ENCODE measurements at places on chromosomes 1 and 21. TPM values are rescaled to one million over a fixed set of nuclear protein-coding genes. Genes with fewer than 3 reads are reported as not detected.

GRCh38 chr1:207885129-207886032 is 25.5 kb downstream of the CD34 start:
- peak; percentile 39 for DNase-seq

DNA sequence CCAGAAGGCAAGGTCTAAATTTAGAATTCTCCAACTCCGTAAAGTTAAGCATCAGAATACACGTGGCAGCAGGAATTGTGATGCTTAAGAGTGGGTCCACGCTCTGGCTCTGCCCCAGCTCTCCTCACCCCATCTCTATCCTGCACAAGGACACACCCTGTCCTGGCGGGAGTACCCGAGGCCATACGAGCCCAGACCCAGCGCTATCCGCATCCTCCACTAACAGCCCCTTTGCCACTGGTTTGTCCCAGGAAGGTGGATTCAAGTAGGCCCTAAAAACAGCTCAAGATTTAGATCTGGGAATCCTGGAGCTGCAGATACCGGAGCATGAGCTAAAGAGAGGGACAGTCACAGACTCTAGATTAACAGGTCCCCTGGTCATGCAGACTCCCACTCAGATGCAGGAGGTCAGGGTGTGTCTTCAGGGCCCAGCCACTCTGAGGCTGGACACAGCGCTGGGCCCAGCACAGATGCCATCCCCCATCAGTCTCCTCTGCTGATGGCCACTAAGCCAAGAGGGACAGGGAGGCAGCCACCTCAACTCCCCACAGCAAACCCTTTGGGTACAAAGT is 393.3 kb downstream of the NPHP4 start:
- no peak for DNase-seq

- no peak for DNase-seq
These were observed 250.8 kb downstream of the KCNJ6 start for GRCh38 chr21:37665230-37666024.

DNA sequence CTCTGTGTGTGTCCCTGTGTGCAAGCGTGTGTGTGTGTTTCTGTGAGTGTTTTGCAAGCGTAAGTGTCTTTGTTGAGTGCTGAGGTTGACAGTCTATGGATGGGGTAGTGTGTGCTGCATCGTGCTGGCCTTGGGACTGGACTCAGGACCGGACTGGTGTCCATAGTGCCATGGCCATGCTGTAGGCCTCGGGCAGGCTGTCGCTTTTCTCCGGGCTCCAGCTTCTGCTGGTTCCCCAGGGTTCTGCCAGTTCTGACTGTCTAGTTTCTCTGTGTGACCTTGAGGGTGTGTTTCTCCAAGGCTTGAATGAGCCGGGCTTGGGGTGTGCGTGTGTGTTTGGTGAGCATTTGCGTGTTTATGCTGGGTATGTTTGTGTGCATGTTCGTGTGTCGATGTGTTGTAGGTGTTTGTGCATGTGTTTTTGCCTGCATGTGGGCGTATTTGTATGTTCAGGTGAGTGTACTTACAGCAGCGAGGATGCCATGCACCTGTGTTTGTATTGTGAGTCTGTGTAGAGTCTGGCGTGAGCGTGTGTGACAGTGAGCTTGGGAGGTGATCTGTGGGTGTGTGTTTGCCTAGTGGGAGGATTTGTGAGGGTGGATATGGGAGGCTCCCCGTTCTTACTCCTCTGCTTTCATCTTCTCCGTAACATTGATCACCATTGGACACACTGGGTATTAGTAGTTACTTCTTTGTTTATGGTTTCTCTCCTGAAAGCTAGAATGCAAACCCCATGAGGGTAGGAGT is 51.7 kb upstream of the POU3F1 start:
- no peak for DNase-seq

DNA sequence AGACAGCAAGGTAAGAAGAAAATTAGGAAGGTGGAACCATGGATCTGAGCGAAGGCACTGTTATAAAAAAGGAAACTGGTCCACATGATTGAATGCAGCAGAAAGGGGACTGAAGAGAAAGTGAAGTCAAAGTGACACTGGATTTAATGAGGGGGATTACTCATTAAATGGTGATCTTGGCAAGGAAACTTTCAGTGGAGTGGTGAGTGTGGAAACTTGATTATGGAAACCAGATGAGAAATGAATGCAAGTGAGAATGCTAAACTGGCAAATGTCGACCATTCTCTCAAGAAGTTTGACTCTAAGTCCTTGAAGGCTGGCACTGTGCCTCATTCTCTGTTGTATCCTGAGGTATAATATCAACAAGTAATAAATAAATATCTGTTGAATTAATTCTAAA is 23.3 kb downstream of the COLGALT2 start:
- no peak for DNase-seq

GRCh38 chr1:44407430-44408211 is 2.6 kb downstream of the RNF220 start:
- no peak for DNase-seq

DNA sequence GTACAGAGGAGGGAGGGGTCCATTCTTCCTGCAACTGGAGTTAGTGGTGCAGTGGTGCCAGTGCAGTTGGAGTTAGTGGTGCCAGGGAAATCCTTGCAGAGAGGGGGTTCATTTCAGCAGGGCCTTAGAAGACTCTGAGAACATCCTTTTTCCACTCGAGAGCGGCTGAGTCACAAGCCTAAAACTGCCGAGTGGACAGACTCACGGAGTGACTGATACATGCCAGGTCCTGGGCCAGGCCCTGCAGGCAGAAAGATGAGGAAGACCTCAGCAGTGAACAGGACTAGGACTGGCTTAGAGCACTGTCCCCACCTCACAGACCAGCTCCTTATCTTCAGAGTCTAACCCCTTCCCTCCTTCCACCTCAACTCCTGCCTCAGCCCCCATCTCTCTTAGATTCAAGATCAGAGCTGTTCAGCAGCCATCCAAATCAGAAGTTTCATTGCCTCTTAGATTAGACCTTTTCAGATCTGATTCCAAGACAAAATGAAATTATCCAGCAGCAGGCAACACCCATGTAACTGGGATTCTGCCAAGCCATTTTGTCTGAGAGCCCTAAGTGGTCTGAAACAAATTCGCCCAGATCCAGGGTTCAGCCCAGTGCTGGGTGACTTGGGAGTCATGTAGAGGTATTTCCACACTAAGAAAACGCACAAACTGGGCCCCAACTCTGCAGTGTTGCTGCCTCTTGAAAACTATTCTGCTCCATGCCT is 12.7 kb upstream of the IKBKE start:
- no peak for DNase-seq

DNA sequence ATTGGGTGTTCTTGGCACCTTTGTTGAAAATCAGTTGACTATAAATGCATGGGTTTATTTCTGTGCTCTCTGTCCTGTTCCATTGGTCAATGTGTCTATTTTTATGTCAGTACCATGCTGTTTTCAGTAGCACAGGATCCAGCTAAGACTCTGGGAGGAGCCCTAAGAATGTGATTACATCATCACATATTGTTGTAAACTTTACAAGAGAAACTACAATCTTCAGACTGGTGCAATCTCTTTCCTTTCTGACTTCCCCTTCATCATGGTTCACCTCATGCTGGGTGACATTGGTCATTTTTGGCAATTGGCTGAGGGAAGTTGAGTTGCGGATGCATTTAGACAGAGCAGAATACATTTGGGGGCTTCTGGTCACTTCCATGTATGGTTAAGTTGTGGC is 88.4 kb downstream of the C21orf91 start:
- no peak for DNase-seq

- DNase-seq = no peak
These were observed 10.1 kb downstream of the DOP1B start for GRCh38 chr21:36166705-36167104.

DNA sequence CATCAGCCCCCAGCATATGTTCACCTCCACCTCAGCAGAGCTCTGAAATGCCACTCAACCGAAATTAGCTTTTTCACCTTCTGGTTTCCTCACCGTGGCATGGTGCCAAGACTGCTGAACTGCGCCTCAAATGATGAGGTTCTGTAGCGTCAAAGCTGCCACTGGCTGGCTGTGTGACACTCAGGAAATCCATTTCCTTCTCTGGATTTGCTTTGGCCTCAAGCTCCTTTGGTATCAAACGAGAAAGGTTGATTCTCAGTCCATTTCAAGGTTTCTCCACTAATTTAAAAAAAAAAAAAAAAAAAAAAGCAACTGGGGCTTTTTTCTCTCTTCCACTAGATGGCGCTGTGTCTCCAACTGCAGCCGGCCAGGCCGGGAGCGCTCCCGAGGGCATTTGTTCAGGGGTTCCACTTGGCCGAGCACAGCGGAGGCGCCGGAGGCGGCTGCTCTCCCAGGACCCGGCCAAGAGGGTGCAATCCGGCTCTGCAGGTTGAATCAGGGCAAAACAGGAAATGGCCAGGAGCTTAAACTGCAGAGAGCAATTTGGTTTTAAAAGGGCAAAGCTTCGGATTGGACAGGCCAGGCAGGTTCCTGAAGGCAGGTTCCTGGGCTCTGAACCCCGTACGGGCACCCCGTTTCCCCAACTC is 26.5 kb upstream of the PLA2G2C start:
- DNase-seq = no peak

GRCh38 chr1:224727351-224728289 is 111.5 kb downstream of the CNIH3 start:
- DNase-seq = no peak

- DNase-seq = no peak
These were observed 9.6 kb downstream of the RHOU start for GRCh38 chr1:228744918-228745317.

- no peak for DNase-seq
These were observed 235.4 kb upstream of the KAZN start for GRCh38 chr1:14363036-14363590.

DNA sequence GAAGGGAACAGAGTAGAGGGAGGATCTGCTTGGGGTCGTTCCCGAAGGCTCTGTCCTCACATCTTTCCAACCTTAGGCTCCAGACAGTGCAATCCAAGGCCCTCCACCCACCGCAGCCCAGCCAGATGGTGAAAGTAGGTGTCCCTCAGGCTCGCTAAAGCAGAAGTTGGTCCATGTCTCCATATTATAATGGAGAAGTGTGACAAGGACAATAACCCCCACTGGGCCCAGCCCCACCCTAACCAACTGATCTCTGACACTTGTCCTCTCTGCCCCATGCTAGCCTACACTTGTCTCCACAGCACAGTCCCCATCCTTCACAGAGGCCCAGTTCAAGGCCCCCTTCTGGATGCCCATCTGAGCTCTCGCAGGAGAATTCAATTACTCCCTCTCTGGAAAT is 48.7 kb downstream of the DMAP1 start:
- DNase-seq = no peak

DNA sequence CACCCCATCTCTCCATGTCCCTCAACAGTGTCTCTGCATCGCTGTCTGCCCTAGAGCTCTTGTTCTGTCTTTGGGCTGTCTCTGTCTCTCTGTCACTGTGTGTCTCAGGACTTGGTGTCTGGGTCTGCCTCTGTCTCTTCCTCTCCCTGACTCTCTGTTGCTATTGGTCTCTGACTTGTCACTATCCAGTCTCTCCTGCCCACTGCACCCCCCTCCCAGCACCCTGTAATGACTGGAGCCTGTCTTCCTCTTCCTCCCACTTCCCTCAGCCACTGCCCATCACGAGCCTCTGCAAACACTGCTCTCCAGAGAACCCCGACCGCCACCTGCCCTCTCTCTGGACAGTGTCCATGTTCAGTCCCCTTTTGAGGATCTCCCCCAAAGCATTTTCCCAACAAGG is 12.1 kb downstream of the PEAR1 start:
- no peak for DNase-seq

DNA sequence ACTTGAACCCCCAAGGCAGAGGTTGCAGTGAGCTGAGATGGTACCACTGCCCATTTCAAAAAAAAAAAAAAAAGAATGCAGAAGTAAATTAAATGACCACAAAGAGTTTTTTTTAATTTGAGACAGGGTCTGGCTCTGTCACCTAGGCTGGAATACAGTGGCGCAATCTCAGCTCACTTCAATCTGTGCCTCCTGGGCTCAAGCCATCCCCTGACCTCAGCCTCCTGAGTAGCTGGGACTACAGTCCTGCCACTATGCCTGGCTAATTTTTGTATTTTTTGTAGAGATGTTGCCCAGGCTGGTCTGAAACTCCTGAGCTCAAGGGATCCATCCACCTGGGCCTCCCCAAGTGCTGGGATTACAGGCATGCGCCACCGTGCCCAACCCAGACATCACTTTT is 20.2 kb upstream of the GPR157 start:
- DNase-seq = no peak

DNA sequence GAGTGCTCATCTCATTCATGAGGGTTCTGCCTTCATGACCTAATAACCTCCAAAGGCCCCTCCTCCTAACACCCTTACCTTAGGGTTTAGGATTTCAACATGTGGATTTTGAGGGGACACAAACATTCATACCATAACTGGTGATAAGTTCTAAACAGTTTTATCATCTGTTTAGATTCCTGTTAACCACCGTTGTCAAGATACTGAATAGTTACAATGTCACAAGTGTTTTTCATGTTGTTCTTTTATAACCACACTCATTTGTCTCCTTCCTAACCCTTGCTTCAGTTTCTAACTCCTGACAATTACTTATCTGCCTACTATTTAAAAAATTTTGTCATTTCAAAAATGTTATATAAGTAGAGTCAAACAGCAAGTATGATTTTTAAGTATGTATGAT is 86.0 kb downstream of the NCAM2 start:
- no peak for DNase-seq

DNA sequence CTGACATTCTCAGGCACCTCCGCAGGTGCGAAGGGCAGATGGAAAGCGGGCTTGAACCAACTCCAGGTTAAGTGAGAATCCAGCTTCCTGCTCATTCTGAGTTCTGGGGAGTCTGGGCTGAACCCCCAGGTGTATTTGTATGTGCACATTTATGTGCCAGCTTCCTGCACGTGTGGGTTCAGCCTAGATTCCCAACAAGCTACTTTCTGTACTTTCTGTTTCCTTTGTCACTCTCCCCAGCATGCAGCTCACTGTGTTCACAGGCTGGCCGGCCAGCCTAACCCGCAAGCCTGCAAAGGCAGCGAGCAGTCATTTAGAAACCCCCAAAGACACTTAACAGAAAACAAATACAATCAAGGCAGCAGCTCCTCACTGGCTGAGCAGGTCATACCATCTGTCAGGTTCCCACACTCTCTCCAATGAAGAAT is 1.3 kb upstream of the IL19 start:
- DNase-seq = no peak

- DNase-seq = no peak
These were observed 1.9 kb downstream of the TNFAIP8L2 start for GRCh38 chr1:151158326-151158725.

Gene GMEB1
- polyA plus RNA-seq = 6.6 TPM

Gene GALNT2
- 90.9 TPM for polyA plus RNA-seq

Gene NTRK1
- not detected for polyA plus RNA-seq

Gene FAM167B
- polyA plus RNA-seq = 3.5 TPM

Gene SELP
- polyA plus RNA-seq = not detected

Gene NUF2
- 5.9 TPM for polyA plus RNA-seq

Gene IL10
- not detected for polyA plus RNA-seq

Gene OR2M3
- polyA plus RNA-seq = not detected

Gene SLC45A1
- 0.44 TPM for polyA plus RNA-seq

Gene PBX1
- 46.4 TPM for polyA plus RNA-seq

Gene CELA2A
- not detected for polyA plus RNA-seq

Gene BACE2
- 38.5 TPM for polyA plus RNA-seq

Gene DRAXIN
- not detected for polyA plus RNA-seq

Gene C4BPA
- polyA plus RNA-seq = not detected

Gene NUDT4B
- polyA plus RNA-seq = 20.4 TPM

Gene ATP6V1G3
- polyA plus RNA-seq = not detected
